ENCODE measurements at places on chromosomes 1 and 21. TPM values are rescaled to one million over a fixed set of nuclear protein-coding genes. Genes with fewer than 3 reads are reported as not detected.

The IL22RA1 gene
- polyA plus RNA-seq, result not detected

The PRDM16 gene
- 0.80 TPM for polyA plus RNA-seq

DNA sequence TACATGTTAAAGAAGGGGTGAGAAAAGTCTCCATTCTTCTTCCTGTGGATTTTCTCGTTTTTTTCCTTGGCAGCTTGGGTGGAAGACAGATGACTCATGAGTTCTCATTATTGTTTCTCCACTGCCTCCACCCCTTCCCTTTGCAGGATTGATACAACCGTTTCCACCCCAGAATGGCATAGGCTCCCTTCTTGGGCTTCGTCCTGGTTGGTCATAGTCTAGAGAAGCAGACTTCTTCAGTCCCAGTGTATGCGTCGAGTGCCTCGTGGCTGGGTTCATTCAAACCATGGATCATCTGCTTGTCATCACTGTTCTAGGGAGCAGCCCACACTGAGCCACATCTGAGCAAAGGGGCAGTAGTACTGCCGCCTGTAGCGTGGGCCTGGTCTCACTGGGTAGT is 13.7 kb downstream of the PTGFRN start:
- no peak for DNase-seq

The GPR37L1 gene
- 0.04 TPM for polyA plus RNA-seq

GRCh38 chr1:155326631-155327037 is 5.9 kb downstream of the RUSC1 start:
- DNase-seq, result no peak

The KRTAP19-3 gene
- not detected for polyA plus RNA-seq

GRCh38 chr1:21594501-21594900 is 74.7 kb downstream of the RAP1GAP start:
- DNase-seq, result no peak

Data from hindlimb muscle (tissue), 1 donor.